Activated T-helper 2 cell treated with anti-CD3 and anti-CD28 coated beads, Interferon-gamma antibody, Interleukin-2, Interleukin-4, amounts not matched to agents 10 μg/mL and 5 μg/mL and 100 μg/mL, durations not matched to agents 14 hours and 24 hours and 36 hours (primary cell): ENCODE measurements at places on chromosomes 4 and X.

DNA sequence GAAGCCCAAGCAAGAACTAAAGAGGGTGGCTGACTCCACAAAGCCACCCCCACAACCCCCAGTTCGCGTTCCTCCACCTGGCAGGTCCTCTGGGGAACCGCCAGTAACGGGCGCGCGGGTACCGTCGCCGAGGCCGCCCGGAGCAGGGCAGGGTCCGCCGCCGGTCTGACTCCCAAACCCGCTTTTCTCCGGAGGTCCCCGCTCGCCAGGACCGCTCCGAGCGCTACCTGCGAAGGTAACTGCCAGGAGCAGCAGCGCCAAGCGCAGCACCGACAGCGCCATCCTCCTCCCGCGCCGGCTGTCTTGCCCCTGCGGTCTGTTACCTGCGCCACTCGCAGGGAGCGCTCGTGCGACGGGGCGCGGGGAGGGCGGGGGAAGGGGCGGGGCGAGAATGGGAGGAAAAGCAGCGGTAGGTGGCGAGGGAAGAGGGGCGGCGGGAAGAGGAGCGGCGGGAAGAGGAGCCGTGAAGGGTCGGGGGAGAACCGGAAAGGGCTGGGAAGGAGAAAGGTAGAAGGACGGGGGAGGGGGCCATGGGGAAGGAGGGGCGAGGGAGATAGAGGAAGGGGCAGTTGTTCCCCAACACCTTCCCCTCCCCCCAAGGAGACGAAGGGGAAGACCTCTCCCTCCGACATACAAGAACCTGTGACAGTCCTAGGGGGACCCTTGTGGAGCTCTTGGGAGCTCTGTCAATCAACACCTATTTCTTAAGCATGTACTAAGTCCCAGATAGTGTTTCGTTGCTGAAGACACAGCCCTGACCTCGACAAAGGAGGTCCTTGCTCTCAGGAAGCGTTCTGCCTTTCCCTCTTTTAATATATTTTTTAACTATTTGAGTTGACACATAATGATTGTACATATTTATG is at the start of gene SPINK2:
TSS of gene SPINK2 (minus strand) at position 321 of the 863 bp plus-strand sequence. CDS start at position 282, 39 bp downstream.
- peak; percentile 45 for DNase-seq

GRCh38 chrX:13044441-13044840 is at the start of gene FAM9C:
Gene FAM9C, minus strand, starts transcription at chrX:13044620. Its CDS starts 831 bp downstream, at chrX:13043789.
- DNase-seq: no peak

GRCh38 chrX:131741103-131741581 is 197.3 kb downstream of the OR13H1 start:
- no peak for DNase-seq

DNA sequence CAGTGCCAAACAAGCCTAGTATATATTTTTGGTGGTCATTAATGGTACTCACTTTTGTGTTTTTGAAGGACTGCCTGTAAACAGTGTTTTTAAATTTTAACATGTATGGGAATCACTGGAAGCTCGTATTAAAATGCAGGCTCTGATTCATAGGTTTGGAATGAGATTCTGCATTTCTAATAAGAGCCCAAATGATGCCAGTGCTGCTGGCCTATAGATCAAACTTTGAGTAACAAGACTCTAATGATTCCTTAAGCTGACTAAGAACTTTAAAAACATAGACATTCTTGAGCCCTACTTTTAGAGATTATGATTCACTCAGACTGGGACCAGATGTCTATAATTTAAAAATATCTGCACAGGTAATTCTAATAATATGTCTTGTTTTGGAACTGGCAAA is 823.2 kb upstream of the LCORL start:
- no peak for DNase-seq

DNA sequence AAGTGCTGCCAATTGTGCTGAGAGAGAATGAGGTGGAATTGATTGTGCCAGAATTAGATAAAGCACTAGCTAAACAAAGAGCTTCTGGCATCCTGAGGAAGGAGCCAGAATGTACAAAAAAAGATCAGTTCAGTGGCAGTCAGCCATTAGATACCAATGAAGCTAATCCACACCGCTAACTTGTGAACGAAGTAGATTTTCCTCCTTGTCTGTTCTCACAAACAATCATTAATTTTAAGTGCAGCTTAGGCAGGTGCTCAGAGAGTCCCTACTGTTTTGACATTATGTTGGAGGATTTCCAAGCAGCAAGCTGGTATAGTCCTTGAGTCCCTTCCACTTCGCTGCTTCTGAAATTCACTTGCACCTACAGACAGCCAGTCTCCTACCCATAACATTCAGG is 617.4 kb downstream of the CENPC start:
- no peak for DNase-seq

- DNase-seq: no peak
These were observed 33.3 kb downstream of the BBS12 start for GRCh38 chr4:122765692-122766352.

DNA sequence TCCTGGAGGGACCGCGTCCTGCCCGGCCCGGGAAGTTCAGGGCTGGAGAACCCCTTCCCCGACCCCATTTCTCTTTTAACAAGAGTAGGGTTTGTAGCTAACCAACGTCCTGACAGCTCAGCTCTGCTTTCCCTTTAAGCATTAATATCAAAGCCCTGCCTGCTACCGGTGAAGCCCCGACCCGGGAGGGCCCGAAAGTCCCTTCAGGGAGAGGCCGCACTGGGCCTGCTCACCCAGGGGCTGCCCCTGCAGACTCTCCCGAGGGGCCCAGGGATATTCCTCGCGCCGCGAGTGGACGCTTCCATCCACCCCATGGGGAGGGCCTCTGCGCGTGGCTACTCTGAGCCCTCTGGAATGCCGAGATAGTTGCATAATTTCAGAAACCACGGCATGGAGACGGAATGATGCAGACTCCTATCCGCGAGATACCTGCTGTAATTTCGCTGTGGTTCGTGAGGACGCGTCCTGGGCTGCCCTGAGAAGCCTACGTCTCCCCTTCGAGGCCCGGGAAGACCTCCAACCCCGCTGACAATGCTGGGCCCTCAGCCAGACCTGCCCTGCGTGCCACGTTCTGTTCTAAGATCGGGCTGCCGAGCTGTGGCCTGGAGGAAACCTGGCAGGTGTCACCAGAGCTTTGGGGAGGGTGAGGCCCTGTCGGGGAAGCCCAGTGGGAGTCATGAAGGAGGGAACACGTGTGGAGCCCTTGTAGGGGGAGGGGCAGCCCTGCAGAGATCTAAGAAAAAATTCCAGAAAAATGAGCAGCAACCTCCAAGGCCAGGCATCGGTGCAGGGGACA is 999 bp upstream of the CTBP1 start:
- peak; percentile 51 for DNase-seq

DNA sequence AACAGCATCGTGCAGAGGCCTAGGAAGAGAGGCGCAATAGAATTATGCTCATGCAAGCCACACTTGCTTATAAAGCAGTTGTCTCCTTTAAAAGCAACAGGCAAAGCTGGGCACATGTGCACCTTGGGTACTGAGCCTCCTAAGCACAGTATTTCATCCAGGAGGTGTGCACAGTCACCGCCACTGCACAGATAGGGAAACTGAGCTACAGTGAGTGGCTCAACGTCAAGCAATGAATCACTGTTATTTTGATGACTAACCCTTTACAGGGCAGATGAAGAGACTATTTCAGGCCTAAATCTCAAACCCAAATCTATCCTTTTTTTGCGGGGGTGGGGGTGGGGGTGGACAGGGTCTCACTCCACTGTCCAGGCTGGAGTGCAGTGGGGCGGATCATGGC is 42.3 kb downstream of the BCOR start:
- DNase-seq: no peak

- DNase-seq: no peak
These were observed 40.8 kb upstream of the STX18 start for GRCh38 chr4:4582653-4583052.

- no peak for DNase-seq
These were observed 207.6 kb upstream of the MAMLD1 start for GRCh38 chrX:150155436-150156035.

GRCh38 chr4:102640669-102641068 is 120.1 kb downstream of the MANBA start:
- DNase-seq: no peak

GRCh38 chr4:1407657-1408333 is 1.6 kb upstream of the NKX1-1 start:
- no peak for DNase-seq

DNA sequence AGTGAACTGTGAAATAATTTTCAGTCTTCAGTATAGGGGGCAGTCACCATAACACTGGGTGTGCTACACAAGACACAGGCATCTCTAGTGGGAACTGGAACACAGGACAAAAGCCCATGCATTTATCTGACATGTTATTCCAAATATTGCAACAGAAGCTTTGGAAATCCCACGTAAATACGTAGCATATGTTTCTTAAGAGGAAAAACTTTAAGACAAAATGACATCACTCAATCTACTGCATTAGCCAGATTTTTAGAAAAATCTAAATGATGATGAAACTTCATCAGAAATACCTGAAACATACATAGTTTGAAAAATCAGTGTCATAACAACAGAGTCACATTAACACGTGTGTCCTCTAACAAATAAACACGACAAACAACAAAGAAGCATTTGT is 14.5 kb downstream of the SHISA3 start:
- no peak for DNase-seq

- no peak for DNase-seq
These were observed 70.8 kb downstream of the ARX start for GRCh38 chrX:24945009-24945408.

- no peak for DNase-seq
These were observed 71.2 kb downstream of the TACR3 start for GRCh38 chr4:103648541-103648940.

- DNase-seq: no peak
These were observed 55.8 kb downstream of the GPAT3 start for GRCh38 chr4:83591730-83592129.

DNA sequence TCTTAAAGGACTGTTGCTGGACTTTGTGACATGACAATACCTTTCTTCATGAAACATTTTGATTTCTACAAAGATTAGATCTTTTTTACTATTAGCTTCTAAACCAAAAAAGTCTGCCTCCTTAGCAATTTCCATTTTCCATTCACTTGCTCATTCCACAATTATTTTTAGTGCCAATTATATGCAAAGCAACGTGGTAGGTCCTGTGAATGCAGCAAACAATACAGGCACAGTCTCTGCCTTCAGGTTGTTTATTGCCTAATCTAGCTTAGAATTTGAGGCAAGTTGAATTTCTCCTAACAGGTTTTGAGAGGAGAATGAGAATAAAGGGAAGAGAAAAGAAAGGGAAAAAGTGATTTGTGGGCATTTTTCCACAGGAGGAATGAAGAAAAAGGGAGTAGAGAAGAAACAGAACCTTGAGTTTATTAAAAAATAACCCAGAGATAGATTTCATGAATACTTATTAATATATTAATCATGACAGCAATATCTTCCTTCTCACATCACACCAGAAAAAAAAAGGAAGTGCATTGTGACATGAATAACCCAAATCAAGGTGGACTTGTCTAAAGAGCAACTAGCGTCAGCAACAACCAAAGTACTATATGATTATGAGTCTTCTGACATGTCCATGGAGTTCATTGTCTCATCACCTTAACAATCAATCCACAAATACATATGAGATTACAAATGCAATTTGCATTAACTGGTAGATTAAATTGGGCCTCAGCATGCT is 16.3 kb upstream of the FRYL start:
- DNase-seq: no peak

DNA sequence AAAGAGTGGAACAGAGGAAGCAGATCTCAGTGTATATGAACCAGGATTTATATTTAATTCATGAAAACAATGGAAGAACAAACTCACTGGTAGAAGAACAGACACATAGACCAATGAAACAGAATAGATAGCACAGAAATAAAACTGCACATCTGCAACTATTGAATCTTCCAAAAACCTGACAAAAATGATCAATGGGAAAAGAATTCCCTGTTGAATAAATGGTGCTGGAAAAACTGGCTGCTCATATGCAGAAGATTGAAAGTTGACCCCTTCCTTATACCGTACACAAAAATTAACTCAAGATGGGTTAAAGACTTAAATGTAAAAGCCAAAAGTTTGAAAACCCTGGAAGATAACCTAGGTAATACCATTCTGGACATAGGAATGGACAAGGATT is 391.0 kb downstream of the MAGEB5 start:
- DNase-seq: no peak

- DNase-seq: no peak
These were observed 17.6 kb downstream of the G3BP2 start for GRCh38 chr4:75655562-75655961.
